Muscle of leg (tissue), 16 donors: ENCODE measurements at places on chromosomes 5 and 9. TPM values are rescaled to one million over a fixed set of nuclear protein-coding genes. Genes with fewer than 3 reads are reported as not detected.

ADAMTSL1 gene
- polyA plus RNA-seq, result 28.3 TPM

SLC24A2 gene
- 0.57 TPM for polyA plus RNA-seq

IQGAP2 gene
- polyA plus RNA-seq, result 8.2 TPM

GDF9 gene
- 1.0 TPM for polyA plus RNA-seq

BRD8 gene
- 44.4 TPM for polyA plus RNA-seq

PCDHGA3 gene
- polyA plus RNA-seq, result 0.94 TPM

PRKAA1 gene
- polyA plus RNA-seq, result 27.3 TPM

STPG3 gene
- polyA plus RNA-seq, result 0.79 TPM
